ENCODE measurements at places on chromosomes 4 and X. TPM values are rescaled to one million over a fixed set of nuclear protein-coding genes. Genes with fewer than 3 reads are reported as not detected.

- no peak overlapping the region for H3K4me3 ChIP-seq
- H3K27ac ChIP-seq = no peak overlapping the region
- peaks cover 27% of the 10 kb centered on the region for H3K36me3 ChIP-seq
- H3K4me1 ChIP-seq = no peaks in the 10 kb centered on the region
- no peak for DNase-seq
Observed at GRCh38 chrX:357035-357692, 29.5 kb downstream of the PPP2R3B start.

DNA sequence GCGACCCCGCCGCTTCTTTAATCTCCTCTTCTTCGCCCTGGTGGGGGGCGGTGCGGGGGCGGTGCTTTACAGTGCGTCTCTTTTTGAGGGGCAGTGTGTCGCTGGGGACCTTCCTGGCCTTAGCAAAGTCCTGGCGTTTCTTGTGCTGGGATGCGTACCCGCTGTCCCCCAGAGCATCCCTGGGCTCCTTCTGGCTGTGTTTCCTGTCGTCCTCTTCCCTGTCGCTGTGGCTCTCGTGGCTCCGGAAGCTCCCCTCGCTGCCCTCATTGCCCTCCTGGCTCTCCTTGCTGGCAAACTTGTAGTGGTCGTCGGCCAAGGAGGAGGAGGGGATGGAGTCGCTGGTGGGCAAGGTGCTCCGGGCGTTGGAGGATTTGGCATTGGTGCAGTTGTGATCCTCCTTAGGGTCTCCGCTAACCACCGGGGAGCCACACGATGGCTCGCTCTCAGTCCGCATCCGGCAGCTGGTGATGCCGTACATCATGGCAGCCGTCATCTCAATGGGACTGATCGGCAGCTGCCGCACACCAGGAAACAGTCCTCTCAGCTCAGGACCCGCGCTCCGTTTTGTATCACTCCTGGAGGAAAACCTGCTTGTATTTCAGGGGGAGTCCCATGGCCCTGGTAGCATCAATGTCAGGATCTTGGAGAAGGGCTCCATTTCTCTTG is 30.4 kb upstream of the TMSB15A start:
- H3K4me1 ChIP-seq = no peaks in the 10 kb centered on the region
- H3K27me3 ChIP-seq = peaks cover 7% of the 10 kb centered on the region
- peak overlapping the region; percentile 28 for H3K4me3 ChIP-seq
- no peaks in the 10 kb centered on the region for H3K36me3 ChIP-seq
- no peak for DNase-seq
- no peak overlapping the region for H3K27ac ChIP-seq

- DNase-seq = no peak
- H3K36me3 ChIP-seq = no peaks in the 10 kb centered on the region
- no peak overlapping the region for H3K27ac ChIP-seq
Observed at GRCh38 chr4:144649646-144650045, 3.7 kb downstream of the HHIP start.

- H3K4me3 ChIP-seq = no peak overlapping the region
- H3K36me3 ChIP-seq = no peaks in the 10 kb centered on the region
- no peak for DNase-seq
- no peaks in the 10 kb centered on the region for H3K4me1 ChIP-seq
Observed at GRCh38 chr4:155592938-155593297, 73.7 kb upstream of the GUCY1A1 start.

DNA sequence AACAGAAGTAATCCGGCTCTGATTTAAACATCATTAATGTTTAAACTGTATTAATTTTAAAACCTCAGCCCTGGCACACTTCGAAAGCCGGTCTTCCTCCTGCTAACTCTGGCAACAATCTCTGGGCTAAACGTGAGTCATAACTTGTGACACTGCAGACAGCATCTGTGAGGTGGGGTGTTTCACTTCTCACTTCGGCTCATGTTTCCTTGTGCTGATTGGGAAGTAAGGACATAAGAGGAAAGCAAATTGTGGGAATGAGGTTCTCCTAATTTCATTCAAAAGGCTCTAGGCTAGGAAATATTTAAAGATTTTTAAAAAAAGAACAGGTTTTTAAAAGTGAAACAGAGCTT is 139.9 kb upstream of the USP9X start:
- H3K27me3 ChIP-seq = no peaks in the 10 kb centered on the region
- no peaks in the 10 kb centered on the region for H3K4me1 ChIP-seq
- no peak overlapping the region for H3K4me3 ChIP-seq
- H3K36me3 ChIP-seq = no peaks in the 10 kb centered on the region

- H3K4me3 ChIP-seq = peak overlapping the region; percentile 83
- H3K4me1 ChIP-seq = peaks cover 18% of the 10 kb centered on the region
- peaks cover 20% of the 10 kb centered on the region for H3K27me3 ChIP-seq
- no peaks in the 10 kb centered on the region for H3K36me3 ChIP-seq
- no peak for DNase-seq
- H3K27ac ChIP-seq = peak overlapping the region; percentile 95
Observed at GRCh38 chr4:186727169-186727976, 3.7 kb upstream of the FAT1 start.

The AMTN gene
- not detected for polyA plus RNA-seq

- DNase-seq = no peak
- H3K4me1 ChIP-seq = no peaks in the 10 kb centered on the region
- no peaks in the 10 kb centered on the region for H3K36me3 ChIP-seq
- H3K27ac ChIP-seq = no peak overlapping the region
- no peaks in the 10 kb centered on the region for H3K27me3 ChIP-seq
Observed at GRCh38 chr4:182231080-182231479, 12.1 kb upstream of the TENM3 start.

GRCh38 chr4:153453402-153453801 is 12.8 kb upstream of the TMEM131L start:
- H3K4me1 ChIP-seq = no peaks in the 10 kb centered on the region
- H3K27me3 ChIP-seq = no peaks in the 10 kb centered on the region
- DNase-seq = no peak
- H3K4me3 ChIP-seq = no peak overlapping the region

The TMPRSS11F gene
- not detected for polyA plus RNA-seq

DNA sequence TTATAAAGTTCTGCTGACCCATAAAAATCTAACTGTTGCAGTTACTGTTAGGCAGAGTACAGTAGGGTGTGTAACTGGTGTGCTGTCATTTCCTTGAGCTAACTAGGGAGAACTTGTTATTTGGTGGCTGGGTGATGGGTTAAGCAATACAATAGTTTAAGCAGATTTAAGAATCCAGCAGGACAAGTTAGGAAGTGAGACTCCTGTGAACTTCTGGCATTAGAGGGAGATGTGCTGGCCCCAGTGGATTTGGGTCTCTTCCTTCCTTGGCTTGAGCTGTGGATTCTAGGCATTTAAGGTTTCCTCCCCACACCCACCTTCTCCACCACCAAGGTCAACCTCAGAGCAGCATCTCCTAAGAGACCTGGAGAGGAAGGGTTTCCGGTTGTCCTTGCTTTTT is 70.5 kb downstream of the CLCN5 start:
- no peaks in the 10 kb centered on the region for H3K27me3 ChIP-seq
- H3K36me3 ChIP-seq = no peaks in the 10 kb centered on the region
- no peak for DNase-seq
- H3K27ac ChIP-seq = no peak overlapping the region
- H3K4me3 ChIP-seq = no peak overlapping the region
- no peaks in the 10 kb centered on the region for H3K4me1 ChIP-seq

- H3K36me3 ChIP-seq = no peaks in the 10 kb centered on the region
- no peak overlapping the region for H3K27ac ChIP-seq
- H3K4me3 ChIP-seq = no peak overlapping the region
- H3K27me3 ChIP-seq = peaks cover 65% of the 10 kb centered on the region
Observed at GRCh38 chr4:112511093-112511802, 4.7 kb downstream of the NEUROG2 start.

DNA sequence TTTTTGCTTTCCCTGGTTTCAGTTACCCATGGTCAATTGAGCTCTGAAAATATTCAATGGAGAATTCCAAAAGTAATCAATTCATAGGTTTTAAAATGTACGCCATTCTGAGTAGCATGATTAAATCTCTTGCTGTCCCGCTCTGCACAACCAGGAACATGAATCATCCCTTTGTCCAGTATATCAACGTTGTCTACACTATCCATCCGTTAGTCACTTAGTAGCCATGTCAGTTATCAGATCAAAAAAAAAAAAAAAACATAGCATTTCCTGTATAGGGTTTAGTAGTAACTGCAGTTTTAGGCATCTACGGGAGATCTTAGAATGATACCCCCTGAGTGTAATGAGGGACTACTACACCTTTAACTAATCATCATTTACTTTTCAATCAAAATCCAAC is 15.1 kb downstream of the LAMP2 start:
- no peak overlapping the region for H3K4me3 ChIP-seq
- H3K27me3 ChIP-seq = no peaks in the 10 kb centered on the region

- H3K27me3 ChIP-seq = no peaks in the 10 kb centered on the region
- H3K27ac ChIP-seq = no peak overlapping the region
- H3K36me3 ChIP-seq = no peaks in the 10 kb centered on the region
- no peaks in the 10 kb centered on the region for H3K4me1 ChIP-seq
- peak; percentile 20 for DNase-seq
Observed at GRCh38 chrX:111886678-111887077, 10.7 kb downstream of the TRPC5OS start.

DNA sequence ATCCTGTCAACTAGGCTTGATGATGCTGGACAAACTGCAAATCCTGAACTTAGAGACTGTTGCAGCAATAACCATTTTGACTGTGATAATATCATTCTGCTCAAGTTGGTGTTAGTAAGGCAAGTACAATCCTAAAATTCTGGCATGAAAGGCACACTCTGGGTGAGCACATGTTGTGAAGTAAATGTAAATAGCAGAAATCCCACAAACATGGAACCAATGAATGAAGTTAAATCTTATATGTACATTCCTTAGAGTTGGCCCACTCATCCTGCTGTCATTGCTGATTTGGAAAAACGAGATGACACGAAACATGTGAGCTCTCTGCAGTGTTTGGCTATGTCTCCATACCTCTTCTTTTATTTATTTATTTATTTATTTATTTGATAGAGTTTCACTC is 21.0 kb downstream of the RBM47 start:
- DNase-seq = no peak
- no peak overlapping the region for H3K27ac ChIP-seq
- no peak overlapping the region for H3K4me3 ChIP-seq
- no peaks in the 10 kb centered on the region for H3K4me1 ChIP-seq
- H3K36me3 ChIP-seq = no peaks in the 10 kb centered on the region

DNA sequence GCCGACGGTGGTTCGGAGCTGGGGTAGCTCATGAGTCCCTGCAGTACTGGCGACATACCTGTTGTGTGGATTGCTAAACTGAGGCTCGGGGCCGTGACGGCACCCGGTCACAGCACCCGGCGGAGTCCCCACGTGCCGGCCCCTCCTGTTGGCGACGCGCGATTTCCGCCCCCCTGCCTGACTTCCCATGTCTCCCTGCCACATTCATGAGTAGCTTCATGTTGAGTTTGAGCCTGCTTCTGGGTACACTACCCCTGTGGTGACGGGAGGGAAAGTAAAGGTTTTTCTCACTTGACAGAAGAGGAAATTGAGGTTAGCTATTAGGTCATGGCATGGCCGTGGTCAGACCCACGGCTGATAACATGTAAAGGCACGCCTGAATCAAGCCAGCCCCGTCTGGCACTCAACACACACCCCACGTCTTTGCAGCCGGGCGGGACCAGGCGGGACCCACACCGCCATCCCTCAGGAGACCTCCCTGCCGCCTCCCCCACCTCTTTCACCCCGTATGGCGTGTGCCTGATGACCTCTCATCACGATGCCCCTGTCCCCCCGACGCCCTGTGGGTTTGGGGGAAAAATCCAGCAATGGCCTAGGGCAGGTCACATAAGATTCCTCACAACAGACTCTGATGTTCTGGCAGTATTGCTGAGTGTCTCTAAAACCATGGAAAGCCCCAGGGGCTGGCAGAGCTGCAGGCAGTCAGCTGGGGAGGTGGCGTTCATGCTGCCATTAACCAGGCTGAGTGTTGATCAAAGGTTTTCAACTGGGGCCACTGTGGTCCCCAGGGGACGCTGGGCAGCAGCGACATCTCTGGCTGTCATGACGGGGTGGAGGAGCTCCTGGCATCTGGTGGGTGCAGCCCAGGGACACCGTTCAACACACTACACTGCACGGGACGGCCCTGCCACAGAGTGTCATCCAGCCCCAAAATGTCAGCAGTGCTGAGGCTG is 29.2 kb downstream of the P2RY8 start:
- H3K4me3 ChIP-seq = no peak overlapping the region
- peaks cover 4% of the 10 kb centered on the region for H3K4me1 ChIP-seq
- H3K36me3 ChIP-seq = no peaks in the 10 kb centered on the region
- H3K27me3 ChIP-seq = no peaks in the 10 kb centered on the region

DNA sequence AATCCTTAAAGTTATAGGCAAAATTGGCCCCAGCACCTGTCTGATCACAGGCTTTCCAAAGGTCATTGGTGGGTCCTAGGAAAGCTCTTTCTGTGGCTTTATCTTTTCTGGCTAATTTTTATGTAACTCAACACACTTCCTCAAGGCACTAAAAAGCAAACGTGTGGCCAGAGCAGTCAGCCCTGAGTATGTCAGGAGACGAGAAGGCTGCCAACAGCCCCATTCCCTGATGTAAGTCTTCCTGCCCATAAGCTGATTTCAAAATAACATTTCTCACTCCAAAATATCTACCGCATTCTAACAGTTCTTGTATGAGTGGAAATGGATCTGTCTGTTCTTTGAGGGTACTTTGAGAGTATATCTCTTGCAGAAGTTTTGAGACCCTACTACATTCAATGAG is 25.5 kb upstream of the FUNDC1 start:
- H3K4me1 ChIP-seq = no peaks in the 10 kb centered on the region
- no peak overlapping the region for H3K27ac ChIP-seq
- no peak for DNase-seq
- H3K4me3 ChIP-seq = no peak overlapping the region
- no peaks in the 10 kb centered on the region for H3K27me3 ChIP-seq

DNA sequence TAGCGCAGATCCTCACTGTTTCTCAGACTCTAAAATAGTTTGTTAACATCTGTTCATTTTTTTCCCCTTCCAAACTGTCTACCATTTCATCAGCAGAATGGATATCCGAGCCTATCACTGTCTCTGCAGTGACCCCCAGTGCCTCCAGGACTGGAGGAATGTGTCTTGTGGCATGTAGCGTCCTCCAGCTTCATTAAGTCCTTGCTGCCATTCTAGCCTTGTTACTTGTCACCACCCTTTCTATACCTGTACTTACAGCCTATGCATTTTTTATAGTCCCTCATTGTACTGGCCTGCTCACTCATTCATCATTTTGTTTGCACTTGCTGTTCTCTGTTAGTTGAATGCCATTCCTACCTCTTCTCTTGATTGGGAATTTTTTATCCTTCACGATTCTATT is 179.1 kb downstream of the BMPR1B start:
- no peaks in the 10 kb centered on the region for H3K4me1 ChIP-seq
- no peak overlapping the region for H3K27ac ChIP-seq
- DNase-seq = no peak
- H3K27me3 ChIP-seq = no peaks in the 10 kb centered on the region

GRCh38 chr4:118102195-118102594 is 67.9 kb downstream of the NDST3 start:
- H3K4me1 ChIP-seq = no peaks in the 10 kb centered on the region
- H3K27ac ChIP-seq = no peak overlapping the region
- H3K36me3 ChIP-seq = no peaks in the 10 kb centered on the region
- no peak overlapping the region for H3K4me3 ChIP-seq
- no peak for DNase-seq
- H3K27me3 ChIP-seq = no peaks in the 10 kb centered on the region

GRCh38 chr4:152784490-152785350 is 5.0 kb downstream of the ARFIP1 start:
- H3K4me1 ChIP-seq = no peaks in the 10 kb centered on the region
- peaks cover 5% of the 10 kb centered on the region for H3K36me3 ChIP-seq
- no peaks in the 10 kb centered on the region for H3K27me3 ChIP-seq
- no peak overlapping the region for H3K27ac ChIP-seq
- no peak overlapping the region for H3K4me3 ChIP-seq
- DNase-seq = no peak

Data from heart left ventricle (tissue), 16 donors.